ENCODE measurements at places on chromosomes 6 and 20.

DNA sequence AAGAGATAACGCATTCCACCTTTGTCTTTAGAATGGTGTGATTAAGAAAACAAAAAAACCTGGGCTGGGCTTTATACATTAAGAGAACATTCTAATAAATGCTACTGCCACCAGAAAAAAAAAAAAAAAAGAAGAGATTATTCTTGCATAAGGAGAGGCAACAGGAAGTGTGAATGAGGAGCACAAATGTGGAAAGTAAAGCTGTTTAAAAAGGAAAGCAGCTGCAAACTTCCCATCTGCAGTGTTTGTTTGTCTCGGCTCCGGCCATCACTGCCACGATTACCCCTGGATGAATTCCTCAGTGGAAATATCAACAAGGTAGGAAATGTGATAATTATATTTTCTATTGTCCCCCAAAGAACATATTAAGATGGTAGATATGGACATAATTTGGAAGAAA is 223.9 kb downstream of the PHF3 start:
- no peaks in the 10 kb centered on the region for H3K27me3 ChIP-seq
- no peak overlapping the region for H3K4me3 ChIP-seq
- H3K4me1 ChIP-seq: no peaks in the 10 kb centered on the region

GRCh38 chr6:18360188-18360587 is 27.0 kb upstream of the RNF144B start:
- H3K27me3 ChIP-seq: no peaks in the 10 kb centered on the region
- H3K4me3 ChIP-seq: no peak overlapping the region
- no peaks in the 10 kb centered on the region for H3K36me3 ChIP-seq

DNA sequence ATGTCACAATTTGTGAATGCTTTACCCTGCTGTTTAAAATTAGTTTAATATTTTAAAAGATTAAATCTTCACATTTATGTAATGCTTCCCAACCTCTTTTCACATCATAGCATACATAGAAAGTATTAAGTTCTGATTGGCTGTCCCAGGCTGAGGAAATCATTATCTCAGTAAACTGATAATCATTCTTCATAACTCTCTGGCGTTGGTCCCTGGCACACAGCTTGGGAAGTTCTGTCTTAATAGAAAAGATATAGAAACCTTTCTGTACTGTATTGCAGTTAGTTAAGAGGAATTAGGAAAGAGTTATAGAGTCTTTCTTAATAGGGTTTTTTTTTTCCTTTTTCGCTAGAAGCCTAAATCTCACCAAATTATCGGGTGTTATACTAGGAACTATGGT is 85.4 kb downstream of the CBFA2T2 start:
- DNase-seq: no peak
- no peak overlapping the region for H3K27ac ChIP-seq
- H3K4me3 ChIP-seq: no peak overlapping the region
- H3K27me3 ChIP-seq: no peaks in the 10 kb centered on the region

- H3K27ac ChIP-seq: no peak overlapping the region
- no peaks in the 10 kb centered on the region for H3K36me3 ChIP-seq
- DNase-seq: no peak
- H3K27me3 ChIP-seq: no peaks in the 10 kb centered on the region
These were observed 730.3 kb downstream of the DOK5 start for GRCh38 chr20:55205665-55206064.

GRCh38 chr6:106501960-106502371 is 127.3 kb downstream of the RTN4IP1 start:
- H3K36me3 ChIP-seq: no peaks in the 10 kb centered on the region
- no peak for DNase-seq
- H3K4me1 ChIP-seq: no peaks in the 10 kb centered on the region
- no peak overlapping the region for H3K27ac ChIP-seq
- H3K27me3 ChIP-seq: no peaks in the 10 kb centered on the region
- no peak overlapping the region for H3K4me3 ChIP-seq

- no peaks in the 10 kb centered on the region for H3K36me3 ChIP-seq
- no peaks in the 10 kb centered on the region for H3K27me3 ChIP-seq
- no peaks in the 10 kb centered on the region for H3K4me1 ChIP-seq
- no peak overlapping the region for H3K27ac ChIP-seq
- DNase-seq: no peak
- H3K4me3 ChIP-seq: no peak overlapping the region
These were observed 103.0 kb upstream of the HS3ST5 start for GRCh38 chr6:114445846-114446245.

Data from mesendoderm (in vitro differentiated cells).